Fibroblast of pulmonary artery (primary cell): ENCODE measurements at places on chromosomes 4 and X.
A peak's percentile ranks its signal among the peaks of the same experiment; 100 is the strongest.

- DNase-seq, result no peak
These were observed 940 bp upstream of the UTP3 start for GRCh38 chr4:70687392-70687791.

DNA sequence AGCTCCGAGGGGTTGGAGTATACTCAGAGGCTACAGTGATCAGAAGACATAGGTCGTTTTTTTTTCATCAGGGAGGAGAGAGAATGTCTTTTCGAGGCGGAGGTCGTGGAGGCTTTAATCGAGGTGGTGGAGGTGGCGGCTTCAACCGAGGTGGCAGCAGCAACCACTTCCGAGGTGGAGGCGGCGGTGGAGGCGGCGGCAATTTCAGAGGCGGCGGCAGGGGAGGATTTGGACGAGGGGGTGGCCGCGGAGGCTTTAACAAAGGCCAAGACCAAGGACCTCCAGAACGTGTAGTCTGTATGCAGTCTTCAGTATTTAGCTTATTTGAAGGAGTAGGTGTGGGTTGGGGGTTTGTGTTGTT lies 500 bp downstream of the GAR1 start:
- DNase-seq, result no peak

DNA sequence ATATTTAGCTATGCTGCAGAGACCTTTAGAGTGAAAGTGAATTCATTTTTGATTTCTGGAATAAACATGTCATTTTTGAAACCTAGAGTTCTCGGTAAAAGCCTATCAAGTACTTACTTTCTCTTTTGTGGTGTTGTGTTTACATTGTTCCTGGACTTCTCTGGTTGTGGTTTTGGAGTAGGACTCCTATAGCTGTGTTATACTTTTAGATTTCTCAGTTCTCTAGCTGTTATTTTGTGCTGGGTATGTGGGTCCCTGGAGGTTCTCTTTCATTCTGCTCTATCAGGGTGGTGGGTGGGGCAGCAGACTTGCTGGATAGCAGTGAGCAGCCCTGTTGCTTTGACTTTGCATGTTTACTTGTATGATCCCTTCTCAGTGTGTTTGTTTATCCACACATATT lies 25.6 kb upstream of the MSMO1 start:
- DNase-seq, result no peak

DNA sequence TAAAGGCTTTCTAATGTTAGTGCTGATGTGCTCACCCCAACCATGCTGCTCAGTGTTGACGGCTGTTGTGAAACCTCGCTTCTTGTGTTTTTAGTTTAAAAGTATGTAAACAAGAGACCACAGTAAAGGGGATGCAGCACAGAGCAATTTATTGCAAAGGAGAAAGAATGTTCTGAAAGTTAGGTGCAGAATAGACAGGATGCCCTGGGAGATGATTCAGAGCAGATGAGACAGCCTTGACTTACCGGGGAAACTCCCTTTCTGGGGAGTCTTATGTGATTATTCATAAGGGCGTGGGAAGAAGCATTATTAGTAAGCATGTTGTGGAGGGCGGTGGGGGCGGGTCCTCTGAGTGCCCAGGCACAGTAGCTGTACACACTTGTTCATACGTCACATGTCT lies 47.7 kb downstream of the EVC start:
- DNase-seq, result peak; percentile 95

- no peak for DNase-seq
These were observed 589.1 kb downstream of the TRIML1 start for GRCh38 chr4:188728359-188728758.
